ENCODE measurements at places on chromosomes 1 and 21. TPM values are rescaled to one million over a fixed set of nuclear protein-coding genes. Genes with fewer than 3 reads are reported as not detected.
A peak's percentile ranks its signal among the peaks of the same experiment; 100 is the strongest.

GRCh38 chr1:213032651-213033050, 17.0 kb upstream of the ANGEL2 start:
- H3K4me3 ChIP-seq = no peak overlapping the region
- peaks cover 57% of the 10 kb centered on the region for H3K27me3 ChIP-seq
- no peak for DNase-seq
- no peaks in the 10 kb centered on the region for H3K36me3 ChIP-seq
- H3K27ac ChIP-seq = no peak overlapping the region
- H3K4me1 ChIP-seq = no peaks in the 10 kb centered on the region

DNA sequence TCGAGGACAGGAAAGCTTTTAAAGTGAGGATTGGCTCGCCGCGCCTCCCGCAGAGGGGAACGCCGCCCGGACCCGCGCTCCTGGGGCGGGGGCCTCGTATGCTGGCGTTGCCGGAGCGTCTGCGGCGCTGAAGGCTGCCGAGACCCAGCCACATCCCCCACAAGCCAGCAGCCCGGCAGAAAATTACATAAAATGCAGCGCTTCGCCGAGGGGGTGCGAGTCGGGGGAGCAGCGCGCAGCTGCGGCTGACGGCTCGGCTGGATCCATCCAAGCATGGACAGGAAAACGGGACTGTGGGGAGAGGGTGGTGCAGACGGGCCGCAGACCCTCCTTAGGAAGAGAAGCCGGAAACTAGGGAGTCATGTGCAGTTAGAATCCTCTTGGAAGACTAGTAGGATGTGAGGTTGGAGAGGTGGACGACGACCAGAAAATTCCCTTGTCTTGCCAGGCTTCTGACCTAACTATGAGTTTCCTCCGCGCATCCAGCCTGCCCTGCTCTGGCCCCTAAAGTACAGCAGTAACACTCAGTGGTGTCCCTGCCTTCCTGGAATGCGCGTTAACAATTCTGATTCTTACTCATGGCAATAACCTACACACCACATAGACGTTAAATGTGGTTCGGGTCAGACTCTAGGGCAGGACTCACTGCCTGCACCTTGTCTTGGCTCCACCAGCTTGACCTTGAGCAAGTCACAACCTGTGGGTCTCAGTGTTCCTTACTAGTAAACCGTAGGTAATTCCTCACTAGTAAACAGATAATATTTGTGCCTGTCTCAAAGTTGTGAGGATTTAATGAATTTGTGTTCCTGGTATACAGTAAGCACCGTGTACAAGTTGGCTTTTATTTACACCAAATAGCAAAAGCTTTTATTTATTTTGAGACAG, 953 bp upstream of the BRWD1 start:
- H3K36me3 ChIP-seq = peaks cover 19% of the 10 kb centered on the region
- H3K27me3 ChIP-seq = no peaks in the 10 kb centered on the region
- peak overlapping the region; percentile 98 for H3K27ac ChIP-seq
- peak; percentile 83 for DNase-seq
- peak overlapping the region; percentile 97 for H3K4me3 ChIP-seq

Gene RGS13
- not detected for total RNA-seq

Gene CYP4X1
- total RNA-seq = not detected

DNA sequence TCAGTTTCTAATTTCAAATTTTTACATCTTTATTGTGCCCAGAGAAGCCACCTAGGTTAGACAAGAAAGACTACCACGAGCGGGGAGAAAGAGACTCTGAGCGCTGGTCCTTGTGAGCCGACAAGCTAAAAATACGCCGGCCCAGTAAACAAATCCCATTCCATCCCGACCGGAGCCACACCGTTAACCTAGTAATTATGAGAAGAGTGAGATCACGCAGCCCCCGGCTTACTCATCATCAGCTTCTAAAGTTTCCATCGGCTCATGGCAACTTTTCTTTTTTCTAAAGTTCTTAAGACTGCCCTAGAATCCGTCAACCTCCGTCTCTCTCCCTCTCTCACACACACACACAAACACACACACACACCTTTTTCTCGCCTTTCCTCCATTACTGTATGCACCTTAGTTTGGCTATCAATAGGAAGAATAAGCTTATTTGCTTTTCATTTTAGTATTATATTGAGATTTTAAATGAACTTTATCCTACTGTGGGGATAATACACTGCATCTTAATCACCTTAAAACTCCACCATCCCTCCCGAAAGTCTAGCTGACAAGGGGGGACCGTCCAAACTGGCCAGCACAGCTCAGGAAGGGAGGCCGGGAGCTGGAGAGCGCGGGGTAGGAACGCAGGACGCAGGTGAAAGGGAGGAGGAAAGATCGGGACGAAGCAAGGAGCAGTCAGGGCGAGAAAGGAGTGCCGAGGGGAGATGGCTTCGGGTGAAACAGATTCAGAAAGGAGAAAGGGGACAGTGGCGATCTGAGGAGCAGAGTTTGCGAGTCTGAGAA, 728 bp downstream of the OTUD7B start:
- peak overlapping the region; percentile 98 for H3K27ac ChIP-seq
- H3K4me3 ChIP-seq = peak overlapping the region; percentile 95
- peaks cover 1% of the 10 kb centered on the region for H3K27me3 ChIP-seq

- no peak for DNase-seq
- no peak overlapping the region for H3K4me3 ChIP-seq
- peaks cover 12% of the 10 kb centered on the region for H3K27me3 ChIP-seq
- H3K4me1 ChIP-seq = no peaks in the 10 kb centered on the region
- no peaks in the 10 kb centered on the region for H3K36me3 ChIP-seq
Measured at GRCh38 chr1:211182746-211183145, 48.8 kb upstream of the KCNH1 start.

Gene KCNJ10
- not detected for total RNA-seq
